ENCODE measurements at places on chromosomes 7 and 10.

- no peak for DNase-seq
Measured at GRCh38 chr10:97499561-97500296, 1.0 kb downstream of the UBTD1 start.

DNA sequence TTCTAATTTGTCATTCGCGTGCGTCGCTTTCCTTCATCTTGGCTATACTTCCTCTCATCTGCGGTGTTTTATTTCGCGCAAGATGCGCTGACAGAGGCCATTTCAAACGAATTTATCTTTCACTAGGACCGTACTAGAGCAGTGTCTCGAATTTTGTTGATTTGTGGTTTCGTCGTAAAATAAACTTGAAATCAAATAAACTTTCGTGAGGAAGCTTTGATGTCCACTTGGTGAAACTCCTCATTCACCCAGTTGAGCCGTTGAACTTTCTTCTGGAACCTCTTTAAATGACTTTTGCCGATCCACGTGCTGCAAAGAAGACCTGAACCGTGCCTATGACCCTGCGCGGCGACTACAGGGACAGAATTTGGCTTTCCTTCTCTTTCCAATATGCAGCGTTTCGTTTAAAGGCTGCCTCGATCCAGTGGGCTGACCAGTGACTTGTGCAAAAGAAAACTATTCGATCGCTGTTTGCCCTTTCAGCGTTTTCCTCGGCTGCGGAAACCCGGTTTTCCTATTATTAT is 163.9 kb upstream of the PPP1R3A start:
- peak; percentile 81 for DNase-seq

DNA sequence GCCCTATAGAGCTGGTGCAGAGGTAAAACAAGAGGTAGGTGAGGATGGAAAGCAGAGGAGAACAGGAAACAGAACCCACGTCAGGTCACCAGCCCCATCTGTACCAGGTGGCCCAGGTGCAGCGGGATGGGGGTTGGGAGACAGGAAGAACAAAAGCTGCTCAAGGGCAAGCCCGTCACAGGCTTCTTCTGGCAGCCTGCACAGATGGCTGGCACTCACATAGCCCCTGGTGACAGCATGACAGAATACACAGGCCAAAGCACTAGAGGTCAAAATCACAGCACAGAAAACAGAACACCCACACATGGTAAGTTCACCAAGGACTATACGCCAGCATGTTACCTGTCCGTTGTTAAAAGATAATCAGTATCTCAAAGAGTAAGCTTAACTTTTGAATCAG is 126.8 kb downstream of the GALNT11 start:
- no peak for DNase-seq

DNA sequence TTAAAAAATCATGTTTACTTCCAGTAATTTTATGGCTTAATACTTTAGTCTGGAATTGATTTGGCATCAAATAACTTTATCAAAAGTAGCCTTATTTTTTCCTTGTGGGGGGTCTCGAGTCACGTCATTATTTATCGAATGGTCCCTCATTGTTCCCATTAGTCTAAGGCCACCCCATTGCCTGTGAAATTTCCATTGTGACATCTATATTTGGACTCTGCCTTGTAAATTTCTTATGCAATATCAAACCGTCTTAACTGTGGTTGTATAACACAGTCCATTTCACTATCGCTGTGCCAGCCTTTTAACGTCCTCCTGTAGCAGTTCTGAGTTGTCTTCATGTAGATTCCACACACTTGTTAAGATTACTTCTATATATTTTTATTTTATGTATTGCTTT is 103.9 kb upstream of the RET start:
- no peak for DNase-seq

DNA sequence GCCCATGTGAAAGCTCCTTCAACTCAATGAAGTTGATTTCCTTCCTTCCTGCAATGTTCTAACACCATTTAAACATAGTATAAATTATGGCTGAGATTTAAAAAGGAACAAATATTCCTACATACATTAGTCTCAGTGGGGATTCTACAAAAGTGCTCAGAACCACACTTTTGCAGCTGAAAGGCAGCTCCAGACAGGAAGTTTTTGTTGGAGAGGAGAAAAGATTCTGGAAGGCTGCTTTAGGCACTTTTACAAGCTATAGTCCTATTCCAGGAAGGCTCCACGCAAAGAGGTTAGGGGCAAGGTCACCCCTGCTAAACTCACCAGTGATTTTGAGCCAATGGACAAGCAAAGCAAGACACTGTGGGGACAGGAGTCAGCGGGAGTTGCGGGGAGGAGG is 179.2 kb upstream of the CDCA7L start:
- no peak for DNase-seq

DNA sequence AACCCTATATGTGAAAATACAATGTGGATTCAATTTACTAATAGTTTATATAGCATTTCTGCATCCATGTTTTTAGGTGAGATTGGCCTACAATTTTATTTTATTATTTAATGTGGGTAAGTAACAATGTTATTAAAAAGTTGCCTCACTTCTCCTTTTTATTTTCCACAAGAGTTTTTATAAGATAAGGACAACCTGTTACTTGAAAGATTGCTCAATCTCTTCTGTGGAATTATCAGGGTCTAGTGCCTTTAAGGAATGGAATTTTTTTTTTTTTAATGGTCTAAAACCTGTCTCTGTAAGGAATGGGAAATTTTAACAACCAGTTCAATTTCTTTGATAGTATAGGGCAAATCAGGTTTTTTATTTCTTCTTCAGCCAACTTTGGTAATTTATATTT is 53.9 kb upstream of the RAB18 start:
- no peak for DNase-seq

GRCh38 chr10:49141541-49142332 is 7.9 kb upstream of the FAM170B start:
- DNase-seq, result no peak

- DNase-seq, result no peak
Measured at GRCh38 chr10:29328983-29329382, 40.1 kb downstream of the LYZL1 start.

Data from right kidney (tissue), 9 donors.